ENCODE measurements at places on chromosomes 3 and 15.

GRCh38 chr15:57738734-57739237, 32.3 kb downstream of the POLR2M start:
- no peak for DNase-seq

DNA sequence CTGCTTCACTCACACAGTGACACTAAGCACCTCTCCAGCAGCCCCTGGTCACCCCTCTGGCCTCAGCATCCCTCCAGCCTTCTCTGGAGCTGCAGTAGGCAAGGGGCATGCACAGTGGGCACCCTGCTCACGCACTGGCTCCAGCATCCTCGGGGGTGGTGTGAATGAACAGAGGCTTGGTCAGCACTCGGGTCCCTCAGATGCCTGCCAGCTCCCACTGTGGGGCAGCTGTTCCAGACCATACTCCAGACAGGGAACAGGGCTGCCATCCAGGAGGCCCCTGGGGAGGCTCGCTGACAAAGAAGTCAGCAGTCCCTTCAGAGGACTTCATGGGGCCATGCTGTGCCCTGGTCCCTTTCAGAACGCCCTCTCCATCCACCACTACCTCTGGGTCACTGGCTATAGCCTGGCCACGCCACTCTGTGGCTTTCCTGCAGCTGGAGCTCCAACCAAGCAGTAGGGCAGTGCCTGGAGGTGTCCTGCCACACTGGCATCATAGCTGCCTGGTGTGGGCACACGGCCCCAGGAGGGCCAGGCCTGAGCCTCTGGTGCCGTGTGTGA, 26.3 kb downstream of the ALS2CL start:
- DNase-seq, result no peak

- no peak for DNase-seq
Measured at GRCh38 chr3:195003006-195003892, 267.7 kb downstream of the XXYLT1 start.

GRCh38 chr3:425079-425478, 228.5 kb downstream of the CHL1 start:
- no peak for DNase-seq

- no peak for DNase-seq
Measured at GRCh38 chr15:75723171-75723846, 10.7 kb upstream of the CSPG4 start.

GRCh38 chr15:101490922-101491733, 1.6 kb upstream of the PCSK6 start:
- no peak for DNase-seq

DNA sequence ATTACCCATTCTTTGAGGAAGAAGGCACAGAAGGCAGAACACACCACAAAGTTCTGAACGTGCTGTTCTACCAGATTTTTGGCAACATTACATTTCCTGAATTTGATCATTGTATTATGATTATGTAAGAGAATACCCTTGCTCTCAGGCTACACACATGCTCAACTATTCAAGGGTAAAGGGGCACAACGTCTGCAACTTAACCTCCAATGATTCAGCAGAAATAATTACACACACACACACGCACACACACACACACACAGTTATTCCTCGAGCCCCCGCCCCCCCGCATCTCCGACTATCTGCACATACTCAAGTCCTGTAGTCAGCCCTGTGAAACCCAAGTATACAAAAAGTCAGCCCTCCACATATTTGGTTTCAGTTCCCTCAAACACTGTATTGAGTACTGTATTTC, 26.8 kb downstream of the RPN1 start:
- DNase-seq, result peak; percentile 60

GRCh38 chr3:13045241-13045903, 27.9 kb downstream of the IQSEC1 start:
- DNase-seq, result no peak

- no peak for DNase-seq
Measured at GRCh38 chr3:76566211-76566534, 473.7 kb upstream of the ROBO2 start.

DNA sequence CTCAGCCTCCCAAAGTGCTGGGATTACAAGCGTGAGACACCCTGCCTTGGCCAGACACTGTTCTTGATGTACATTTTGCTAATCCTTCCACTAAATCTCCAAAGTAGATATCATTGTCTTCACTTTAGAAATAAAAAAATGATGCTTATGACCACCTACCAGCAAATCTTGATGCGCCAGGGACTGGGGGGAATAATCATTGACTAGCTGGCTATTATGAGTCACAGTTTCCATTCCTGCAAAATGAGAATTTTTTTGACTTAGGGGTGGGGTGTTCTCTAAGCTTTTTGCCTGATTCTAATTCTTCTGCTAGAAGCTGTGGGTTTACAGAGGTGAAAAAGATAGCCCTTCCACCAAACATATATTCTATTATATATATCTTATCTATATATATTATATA, 17.1 kb upstream of the RFC4 start:
- no peak for DNase-seq

GRCh38 chr15:84761607-84762131, 13.3 kb downstream of the ZNF592 start:
- DNase-seq, result no peak

DNA sequence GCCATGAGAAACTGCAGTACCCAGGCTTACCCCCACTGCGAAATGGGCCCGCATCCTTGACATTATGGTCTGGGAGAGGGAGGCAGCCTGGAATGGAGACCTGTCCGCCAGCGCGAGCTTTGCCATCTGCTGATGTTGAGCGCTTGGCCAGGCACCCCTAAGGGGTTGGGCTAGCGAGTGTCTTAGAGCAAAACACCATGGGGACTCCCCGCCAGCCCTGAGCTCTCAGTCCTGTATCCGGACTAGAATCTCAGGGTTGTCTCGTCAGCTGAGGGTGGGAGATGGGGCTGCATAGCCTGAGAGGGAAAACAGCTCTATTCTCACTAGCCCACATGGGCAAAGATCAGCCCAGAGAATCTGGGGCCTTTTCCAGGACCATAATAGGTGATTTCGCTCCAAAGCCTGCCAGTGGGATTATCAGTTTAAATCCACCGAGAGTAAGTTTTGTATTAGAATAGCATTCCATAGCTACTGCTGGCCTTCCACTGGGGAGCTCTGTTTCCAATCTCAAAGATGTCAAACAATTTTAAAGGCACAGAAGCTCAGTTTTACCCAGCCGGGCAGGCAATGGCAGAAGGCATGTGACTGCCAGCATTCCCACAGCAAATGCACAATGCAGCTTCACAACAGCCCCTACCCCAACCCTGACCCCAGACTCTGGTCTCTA, 167.5 kb upstream of the TPM1 start:
- no peak for DNase-seq

GRCh38 chr15:81478354-81478753, 104.3 kb upstream of the TMC3 start:
- DNase-seq, result no peak

- DNase-seq, result no peak
Measured at GRCh38 chr3:67898916-67899315, 244.5 kb upstream of the SUCLG2 start.

DNA sequence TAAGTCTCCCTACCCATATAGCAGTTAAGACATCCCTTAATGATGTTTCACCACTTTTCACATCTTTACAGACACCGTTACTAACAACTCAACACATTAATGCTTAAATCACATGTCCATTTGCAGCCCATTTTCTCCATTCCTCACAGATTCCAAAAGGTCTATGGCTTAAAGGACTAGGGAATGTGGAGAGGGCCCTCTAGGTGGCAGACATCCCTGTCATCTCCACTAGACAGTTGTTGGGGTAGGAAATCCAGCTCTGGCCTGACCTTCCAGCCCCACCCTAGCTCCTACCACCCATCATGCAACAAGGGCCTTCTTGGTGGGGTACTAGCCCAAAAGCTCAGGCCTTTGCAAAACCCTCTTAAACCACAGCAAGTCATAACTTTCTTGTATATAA, 25.2 kb downstream of the CPEB1 start:
- no peak for DNase-seq

DNA sequence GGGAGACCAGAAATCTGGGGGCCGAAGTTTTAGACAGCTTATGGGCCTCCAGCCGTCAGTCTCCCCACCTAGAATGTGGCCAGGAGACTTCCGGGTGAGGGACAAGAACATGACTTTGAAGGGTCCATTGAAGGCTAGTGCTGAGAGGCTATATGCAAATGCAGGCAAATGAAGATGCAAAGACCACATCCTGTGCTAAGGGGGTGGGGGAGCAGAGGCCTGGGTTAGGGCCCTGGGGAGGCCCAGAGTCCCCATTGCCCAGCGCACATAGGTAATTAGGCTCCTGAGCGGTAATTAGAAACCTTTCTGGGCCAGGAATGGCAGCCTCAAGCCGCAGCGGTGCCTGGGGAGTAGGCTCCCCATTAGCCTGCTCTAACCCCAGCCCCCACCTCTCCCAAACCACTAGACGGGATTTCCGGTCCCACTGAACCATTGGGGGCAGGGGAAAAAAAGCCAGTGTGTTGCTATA, 6.8 kb downstream of the CSK start:
- DNase-seq, result no peak

DNA sequence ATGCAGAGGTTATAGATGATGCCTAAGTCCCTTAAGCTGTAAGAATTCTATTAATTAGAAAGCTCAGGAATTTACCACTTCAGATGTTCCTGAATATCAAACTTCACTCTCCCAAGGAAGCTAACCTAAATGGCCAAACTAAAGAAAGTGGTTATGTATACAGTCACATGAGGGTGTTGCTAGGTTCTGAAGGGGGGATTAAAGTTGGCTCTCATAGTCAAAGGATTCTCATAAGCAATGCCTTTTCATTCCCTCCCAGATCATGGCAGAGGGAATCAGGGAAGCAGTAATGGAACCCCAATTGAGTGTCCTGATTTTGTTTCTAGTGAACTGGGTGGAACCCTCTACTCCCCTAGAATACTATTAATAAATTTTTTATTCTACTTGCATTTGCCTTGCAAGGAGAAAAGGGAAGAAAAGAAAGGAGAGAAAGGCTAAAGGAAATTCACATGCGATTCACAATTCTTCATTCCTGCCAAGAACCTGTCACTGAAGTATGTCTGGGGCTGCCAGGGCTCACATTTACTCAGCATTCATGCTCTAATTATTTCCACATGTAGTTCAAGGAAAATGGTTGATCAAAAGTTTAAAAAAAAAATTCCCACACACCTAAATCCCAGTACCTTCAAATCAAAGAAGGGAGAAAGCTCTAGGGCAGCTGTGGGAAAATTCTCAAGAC, 25.1 kb downstream of the FSTL1 start:
- no peak for DNase-seq

- no peak for DNase-seq
Measured at GRCh38 chr15:38650936-38651327, 86.3 kb upstream of the RASGRP1 start.

GRCh38 chr3:99167071-99167470, 265.6 kb upstream of the DCBLD2 start:
- peak; percentile 17 for DNase-seq

- DNase-seq, result peak; percentile 48
Measured at GRCh38 chr3:40043444-40043755, 234.0 kb downstream of the MYRIP start.

DNA sequence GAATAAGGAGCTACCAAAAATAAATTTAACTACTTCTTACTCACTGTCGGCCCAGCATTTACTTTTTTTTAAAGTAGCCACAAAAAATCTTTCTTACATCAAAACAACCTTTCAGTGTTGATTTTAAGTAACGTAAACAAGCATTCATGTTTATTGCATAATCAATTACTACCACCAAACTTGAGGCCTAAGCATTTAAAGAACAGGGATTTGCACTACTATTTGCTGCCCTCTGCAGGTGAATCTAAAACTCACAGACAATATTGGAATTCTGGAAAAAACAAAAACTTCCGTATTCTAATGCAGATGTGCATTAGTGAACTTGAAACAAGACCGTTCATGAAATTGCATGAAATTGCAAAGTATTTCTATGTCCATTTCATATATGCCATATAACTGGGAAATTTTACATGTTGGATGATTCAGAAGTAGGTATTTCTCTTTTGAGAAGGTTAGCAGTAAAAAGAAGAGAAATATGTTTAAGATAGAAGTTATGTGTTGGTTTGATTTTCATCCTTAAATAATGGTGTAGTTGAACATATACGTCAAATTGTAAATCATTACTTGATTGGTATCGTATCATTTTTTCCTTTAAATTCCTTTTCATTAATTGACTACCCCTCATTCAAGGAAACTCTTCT, 55.6 kb downstream of the CGGBP1 start:
- DNase-seq, result peak; percentile 53

DNA sequence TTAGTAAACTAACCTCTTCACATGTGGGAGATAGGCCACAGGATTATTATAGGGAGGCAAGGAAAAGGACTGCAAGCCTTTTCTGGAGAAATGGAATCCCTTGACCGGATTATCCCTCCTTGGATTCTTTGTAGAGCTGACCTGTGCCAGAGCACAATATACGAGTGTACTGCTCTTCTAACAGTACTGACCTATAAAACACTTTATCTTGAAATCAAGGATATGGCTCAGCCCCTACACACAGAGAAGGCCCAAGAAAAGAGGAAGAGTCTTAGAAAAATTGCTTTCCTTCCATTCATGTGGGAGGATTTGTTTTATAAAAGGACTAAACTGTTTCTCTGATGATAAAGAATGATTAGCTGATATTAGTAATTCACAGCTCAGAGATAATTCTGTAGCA, 42.2 kb downstream of the DMXL2 start:
- DNase-seq, result no peak

GRCh38 chr3:11603628-11604027, 40.1 kb downstream of the VGLL4 start:
- peak; percentile 73 for DNase-seq

- DNase-seq, result no peak
Measured at GRCh38 chr3:129605203-129605921, 1.1 kb downstream of the PLXND1 start.

- no peak for DNase-seq
Measured at GRCh38 chr3:69763458-69763857, 24.2 kb downstream of the MITF start.

DNA sequence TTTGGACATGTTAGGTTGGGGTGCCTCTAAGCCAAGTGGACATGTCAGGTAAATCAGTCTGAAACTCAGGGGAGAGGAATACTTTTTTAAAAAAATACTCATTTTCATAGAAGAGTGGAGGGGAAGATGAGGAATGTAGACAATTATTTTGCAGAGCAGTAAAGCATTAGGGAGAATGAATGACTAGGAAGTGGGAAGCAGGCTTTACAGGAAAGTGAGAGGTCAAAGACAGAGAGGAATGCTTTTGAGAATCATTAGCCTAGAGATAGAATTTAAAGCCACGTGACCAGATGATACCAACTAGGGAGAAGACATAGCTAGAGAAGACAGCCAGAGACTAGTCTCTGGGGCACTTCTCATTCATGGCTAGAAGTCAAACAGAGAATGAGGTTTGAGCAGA, 91.0 kb downstream of the RAD18 start:
- DNase-seq, result no peak

- DNase-seq, result no peak
Measured at GRCh38 chr15:22903961-22904534, 65.6 kb downstream of the NIPA2 start.

- no peak for DNase-seq
Measured at GRCh38 chr3:81689617-81690016, 71.8 kb downstream of the GBE1 start.

- DNase-seq, result no peak
Measured at GRCh38 chr3:25380222-25380739, 47.8 kb upstream of the RARB start.

DNA sequence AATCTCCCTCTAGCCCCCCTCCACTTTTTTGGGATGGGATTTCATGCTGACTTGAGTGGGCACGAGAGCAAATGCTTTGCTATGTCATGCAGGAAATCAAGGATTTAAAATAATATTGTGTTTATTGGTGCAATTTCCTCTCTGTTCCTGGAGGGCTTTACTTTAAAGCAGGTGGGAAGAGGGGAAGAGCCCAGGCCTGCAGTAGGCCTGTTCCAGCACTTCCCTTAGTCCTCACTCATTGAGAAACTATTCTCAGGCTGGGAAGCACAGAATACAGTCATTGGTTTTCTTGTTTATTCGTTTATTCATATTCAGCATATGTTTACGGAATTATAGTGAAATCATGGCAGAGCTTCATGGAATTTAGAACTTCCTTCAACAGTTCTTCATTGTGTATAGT, 41.7 kb upstream of the SPSB4 start:
- no peak for DNase-seq

Measured in LHCN-M2 (cell line).